ENCODE measurements at places on chromosomes 7 and 10.
A peak's percentile ranks its signal among the peaks of the same experiment; 100 is the strongest.

DNA sequence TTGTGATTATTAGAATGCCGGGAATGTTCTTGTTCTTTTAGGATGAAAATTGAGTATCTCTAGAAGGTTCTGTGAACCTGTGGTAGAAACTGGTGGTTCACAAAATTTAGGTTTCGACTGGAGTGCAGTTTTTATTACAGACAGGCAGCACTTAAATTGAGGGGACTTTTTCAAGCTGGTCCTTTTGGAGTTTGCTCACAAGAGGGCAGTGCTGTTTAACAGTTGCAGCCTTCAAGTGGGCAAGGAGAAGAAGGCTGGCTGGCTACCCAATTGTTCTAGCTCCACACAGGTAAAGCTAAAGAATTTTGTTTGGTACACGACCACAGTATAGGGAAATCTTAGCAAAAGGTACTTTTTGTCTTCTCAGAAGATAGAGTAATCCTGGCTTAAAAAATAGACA is 233.6 kb downstream of the SNX13 start:
- DNase-seq, result peak; percentile 21

DNA sequence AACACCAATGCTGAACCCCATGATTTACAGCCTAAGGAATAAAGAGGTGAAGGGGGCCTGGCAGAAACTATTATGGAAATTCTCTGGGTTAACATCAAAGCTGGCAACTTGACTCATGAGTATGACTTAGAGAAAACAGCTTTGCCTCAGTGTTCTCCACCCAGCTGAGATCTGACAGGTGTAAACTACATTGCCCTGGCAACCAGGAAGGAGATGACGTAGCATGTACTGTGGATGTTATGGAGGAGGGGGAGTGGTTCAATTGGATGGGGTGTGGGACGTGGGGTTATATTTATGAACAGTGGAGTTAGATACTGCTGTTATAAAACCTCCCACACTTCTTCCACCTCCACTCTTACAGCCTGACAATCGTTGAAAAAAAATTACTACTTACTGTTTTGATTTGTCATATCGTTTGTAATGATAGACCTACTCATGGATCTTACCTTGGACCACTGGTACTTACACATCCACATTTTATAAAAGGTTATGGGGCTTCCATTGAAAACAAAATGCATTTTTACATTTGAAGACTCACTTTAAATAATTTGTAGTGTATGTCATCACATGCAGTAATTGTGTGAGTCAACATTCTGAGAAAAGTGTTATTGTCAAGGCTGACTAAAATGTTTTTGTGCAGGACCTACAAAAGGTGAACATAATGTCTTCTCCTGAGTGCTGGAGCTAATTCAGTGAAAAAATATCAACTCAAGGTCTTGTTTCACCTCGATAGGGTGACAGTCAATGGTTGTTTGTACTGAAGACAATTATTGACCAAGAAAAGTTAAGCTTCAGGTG is 6.4 kb downstream of the OR2F1 start:
- DNase-seq, result no peak

DNA sequence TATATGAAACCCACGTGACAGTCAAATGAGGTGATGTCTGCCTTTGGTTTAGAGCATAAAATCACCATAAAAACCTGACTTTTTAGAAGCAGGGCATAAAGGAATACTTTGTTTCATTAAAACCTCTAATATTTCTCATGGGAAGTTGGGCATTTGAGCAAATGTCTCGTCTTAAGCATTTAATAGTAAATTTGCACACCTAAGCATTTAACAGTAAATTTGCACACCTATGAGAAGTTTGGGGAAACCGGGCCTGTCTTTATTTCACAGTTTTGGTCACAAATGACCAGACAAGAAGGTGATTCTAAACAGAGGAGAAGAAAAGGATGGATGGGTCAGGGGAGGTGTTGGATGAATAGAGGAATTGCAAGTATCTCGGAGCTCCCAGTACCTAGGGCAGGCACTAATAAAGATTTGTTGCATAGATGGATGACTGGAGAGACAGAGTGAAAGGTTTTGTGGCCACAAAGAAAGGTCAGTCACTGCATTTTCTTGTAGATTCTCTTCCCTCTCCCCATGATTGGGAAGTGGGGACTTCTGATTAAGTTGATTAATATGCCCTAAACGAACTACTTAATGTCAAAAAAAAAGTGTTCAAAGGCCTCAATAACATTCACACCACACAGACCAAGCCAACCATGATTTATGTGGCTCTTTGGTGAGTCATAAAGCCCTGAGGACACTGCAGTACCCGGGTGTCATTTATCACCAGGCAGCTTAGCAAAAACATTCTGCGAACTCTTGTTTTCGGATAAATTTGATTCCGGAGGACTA is 158.2 kb downstream of the SPAG6 start:
- no peak for DNase-seq

GRCh38 chr7:19376538-19376937 is 231.3 kb upstream of the FERD3L start:
- DNase-seq, result no peak
